ENCODE measurements at places on chromosomes 3 and 15. TPM values are rescaled to one million over a fixed set of nuclear protein-coding genes. Genes with fewer than 3 reads are reported as not detected.

SLC9C1 gene
- not detected for total RNA-seq

CAPN3 gene
- total RNA-seq = 0.47 TPM

BTLA gene
- total RNA-seq = not detected

POC1A gene
- total RNA-seq = 19.2 TPM

PLA2G4E gene
- total RNA-seq = not detected

WDR49 gene
- not detected for total RNA-seq

MINAR1 gene
- total RNA-seq = 0.56 TPM

RHCG gene
- total RNA-seq = 41.2 TPM

IQCF5 gene
- total RNA-seq = not detected

MAGEL2 gene
- total RNA-seq = not detected

PCSK6 gene
- 11.6 TPM for total RNA-seq

SAMMSON gene
- total RNA-seq = not detected

LMAN1L gene
- total RNA-seq = not detected

GOLGA8G gene
- total RNA-seq = not detected

WDR53 gene
- total RNA-seq = 11.7 TPM

LEKR1 gene
- 1.0 TPM for total RNA-seq

CPEB1 gene
- total RNA-seq = 2.8 TPM

RAB43 gene
- total RNA-seq = 5.4 TPM

TMEM212 gene
- total RNA-seq = not detected

LRRC15 gene
- 0.14 TPM for total RNA-seq

GOLGA8S gene
- total RNA-seq = 0.12 TPM

C3orf52 gene
- total RNA-seq = 12.5 TPM

CNTN6 gene
- total RNA-seq = not detected

ANKRD63 gene
- 0.67 TPM for total RNA-seq

WDR72 gene
- 6.1 TPM for total RNA-seq

GOLIM4 gene
- total RNA-seq = 19.2 TPM

CDHR4 gene
- 0.23 TPM for total RNA-seq

ACTL6A gene
- 55.8 TPM for total RNA-seq

MYZAP gene
- 0.74 TPM for total RNA-seq

PLCL2 gene
- total RNA-seq = 6.2 TPM

A4GNT gene
- total RNA-seq = not detected

CACNA2D2 gene
- 0.15 TPM for total RNA-seq

SCAP gene
- total RNA-seq = 16.0 TPM

PLSCR2 gene
- not detected for total RNA-seq

ANKRD34C gene
- total RNA-seq = not detected

IL17RB gene
- 1.2 TPM for total RNA-seq

MOBP gene
- not detected for total RNA-seq

GABRA5 gene
- total RNA-seq = 115 TPM

FOXB1 gene
- not detected for total RNA-seq

TTLL13 gene
- 0.14 TPM for total RNA-seq

MRPL3 gene
- 116 TPM for total RNA-seq

CHRM5 gene
- total RNA-seq = not detected

OPA1 gene
- 27.0 TPM for total RNA-seq

BCHE gene
- total RNA-seq = 0.74 TPM

KCNH8 gene
- total RNA-seq = not detected

HERC2 gene
- total RNA-seq = 51.0 TPM

ARRDC4 gene
- total RNA-seq = 0.18 TPM

ZBBX gene
- total RNA-seq = not detected

HESX1 gene
- total RNA-seq = not detected

ZKSCAN7 gene
- not detected for total RNA-seq

RTP3 gene
- total RNA-seq = not detected

TMEM87A gene
- 24.5 TPM for total RNA-seq

COL8A1 gene
- total RNA-seq = not detected

HDC gene
- not detected for total RNA-seq

SEC62 gene
- total RNA-seq = 188 TPM

Measured in A549 treated with ZK216348 at 1 μM for 4 hours (cell line).